GM18507 (cell line): ENCODE measurements at places on chromosomes 5 and 9.

DNA sequence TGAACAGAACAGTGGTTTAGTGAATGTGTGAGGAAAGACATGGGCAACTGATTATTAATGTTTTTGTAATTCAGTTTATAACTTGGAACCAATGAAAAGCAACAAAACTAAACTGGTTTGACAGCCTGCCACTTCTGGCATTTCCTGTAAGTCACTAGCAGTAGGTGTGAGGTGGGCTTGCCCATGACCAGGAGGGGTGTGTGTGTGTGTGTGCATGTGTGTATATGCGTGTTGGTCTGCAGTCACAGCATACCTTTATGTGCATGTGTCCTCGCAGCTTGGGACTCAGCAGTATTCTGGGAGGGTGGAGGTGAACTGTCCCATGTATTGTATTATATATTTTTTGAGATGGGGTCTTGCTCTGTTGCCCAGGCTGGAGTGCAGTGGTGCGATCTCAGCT is 32.3 kb downstream of the OTULIN start:
- no peak for DNase-seq

GRCh38 chr9:97388721-97389238 is 23.1 kb upstream of the TDRD7 start:
- no peak for DNase-seq

GRCh38 chr5:54795284-54795683 is 190.1 kb downstream of the ESM1 start:
- no peak for DNase-seq

- DNase-seq = no peak
These were observed 541.6 kb upstream of the DAP start for GRCh38 chr5:11302663-11303062.

GRCh38 chr9:115369322-115369957 is 251.5 kb upstream of the TNC start:
- no peak for DNase-seq

DNA sequence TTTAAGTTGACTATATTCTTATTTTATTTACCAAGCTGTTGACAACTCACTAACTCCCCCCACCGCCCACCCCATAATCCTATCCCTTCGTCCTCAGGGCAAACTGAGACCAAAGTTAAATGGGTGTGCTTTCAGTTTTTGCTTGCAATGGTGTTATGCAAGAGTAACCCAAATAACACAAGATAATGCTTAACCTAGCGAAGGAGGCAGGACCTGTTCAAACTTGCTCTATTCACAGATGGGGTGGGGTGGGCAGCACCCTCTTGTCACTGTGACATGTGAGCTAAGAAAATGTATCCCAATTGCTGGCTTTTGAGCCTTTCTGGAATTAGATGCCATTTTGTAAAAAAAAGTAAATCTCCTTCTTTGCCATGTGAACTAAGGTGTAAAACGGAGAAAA is 40.4 kb downstream of the GLIS3 start:
- DNase-seq = no peak

DNA sequence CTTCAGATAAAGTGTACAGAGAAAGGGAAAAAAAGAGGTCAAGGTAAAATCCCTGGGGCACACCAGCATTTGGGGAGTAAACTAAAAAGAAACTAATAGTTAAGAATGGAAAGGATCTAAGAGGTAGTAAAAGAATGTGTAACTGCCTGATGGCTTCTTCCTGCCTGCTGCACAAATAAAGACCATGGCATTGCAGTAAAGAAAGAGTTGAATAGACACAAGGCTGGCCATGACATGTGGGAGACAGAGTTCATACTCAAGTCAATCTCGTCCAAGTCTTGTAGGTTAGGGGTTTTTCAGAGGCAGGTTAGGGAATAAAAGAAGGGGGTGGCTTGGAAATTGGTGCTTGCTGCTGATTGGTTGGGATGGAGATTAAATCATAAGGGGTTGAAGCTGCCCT is 57.6 kb downstream of the DNAJC21 start:
- no peak for DNase-seq

- no peak for DNase-seq
These were observed 320.1 kb downstream of the TRPM3 start for GRCh38 chr9:70801181-70801829.

DNA sequence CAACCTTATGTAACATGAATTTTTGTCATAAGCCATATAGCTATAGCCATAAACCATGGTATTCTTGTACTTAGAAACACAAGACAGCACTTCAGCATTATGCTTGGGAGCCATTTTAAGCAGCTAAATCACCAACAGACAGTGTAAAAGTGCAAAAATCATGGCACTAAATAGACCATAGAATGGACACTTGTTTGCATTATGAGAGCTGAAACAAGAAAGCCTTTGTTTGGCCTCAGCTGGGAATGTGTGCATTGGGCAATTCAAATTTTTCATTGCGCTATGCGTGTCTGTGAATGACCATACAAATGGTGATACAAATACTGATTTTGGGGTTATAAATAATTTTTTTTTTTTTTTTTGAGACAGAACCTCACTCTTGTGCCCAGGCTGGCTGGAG is 23.7 kb downstream of the KDM4C start:
- DNase-seq = no peak

GRCh38 chr9:91803151-91803940 is 146.7 kb downstream of the ROR2 start:
- no peak for DNase-seq
